ENCODE measurements at places on chromosomes 2 and 18. TPM values are rescaled to one million over a fixed set of nuclear protein-coding genes. Genes with fewer than 3 reads are reported as not detected.

DNA sequence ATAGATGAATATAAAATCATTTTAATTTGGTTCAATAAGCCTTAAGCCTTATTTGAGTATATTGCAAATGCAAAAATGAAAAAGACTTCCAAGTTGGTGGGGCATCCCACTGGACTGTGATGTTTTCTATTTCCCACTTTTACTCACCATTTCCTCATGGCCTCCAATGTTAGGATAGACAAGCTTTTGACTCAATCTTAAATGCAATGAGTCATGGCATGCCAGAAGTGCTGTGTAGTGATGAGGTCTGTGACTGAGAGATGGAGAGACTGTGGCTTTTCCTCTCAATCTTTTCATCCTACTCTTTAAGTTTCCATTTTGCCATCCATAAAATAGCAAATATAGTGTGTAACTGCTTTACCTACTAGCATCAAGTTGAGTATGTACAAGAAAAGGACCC lies 1401.2 kb upstream of the CELF4 start:
- no peak overlapping the region for H3K4me3 ChIP-seq
- no peaks in the 10 kb centered on the region for H3K36me3 ChIP-seq
- no peak overlapping the region for H3K27ac ChIP-seq
- no peak for DNase-seq
- H3K4me1 ChIP-seq = peaks cover 15% of the 10 kb centered on the region

DNA sequence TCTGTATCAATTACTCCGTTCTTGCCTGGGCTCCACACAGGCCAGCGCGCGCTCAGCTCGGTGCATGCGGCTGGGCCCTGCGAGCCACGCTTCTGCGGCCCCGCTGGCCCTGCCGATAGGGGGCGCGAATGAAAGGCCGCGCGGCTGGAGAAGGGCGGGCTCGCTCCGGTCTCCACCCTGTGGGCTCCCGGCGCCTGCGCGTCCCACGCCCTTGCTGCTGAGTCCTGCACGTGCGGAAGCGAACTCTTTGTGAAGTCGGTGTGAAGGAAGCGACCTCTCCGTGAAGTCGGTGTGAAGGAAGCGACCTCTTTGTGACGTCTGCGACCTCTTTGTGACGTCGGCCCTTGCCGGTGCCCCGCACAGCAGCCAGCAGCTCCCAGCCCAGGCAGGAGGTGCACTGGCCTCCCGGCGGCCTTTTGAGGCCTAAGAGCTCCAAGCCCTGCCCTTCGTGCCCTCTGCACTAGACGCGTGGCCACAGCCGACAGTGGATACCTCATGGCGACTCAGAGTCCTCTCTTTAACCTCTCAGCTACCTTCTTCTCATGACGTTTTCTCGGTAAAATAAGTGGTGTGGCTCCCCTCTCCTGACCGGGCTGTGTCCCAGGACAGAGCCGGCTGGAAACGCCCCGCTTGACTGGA lies 391.9 kb upstream of the RAB6C start:
- H3K27me3 ChIP-seq = no peaks in the 10 kb centered on the region
- no peaks in the 10 kb centered on the region for H3K4me1 ChIP-seq
- no peak overlapping the region for H3K27ac ChIP-seq
- H3K4me3 ChIP-seq = no peak overlapping the region

GRCh38 chr2:239534581-239535412 lies 134.0 kb upstream of the HDAC4 start:
- DNase-seq = no peak
- H3K27ac ChIP-seq = no peak overlapping the region
- no peaks in the 10 kb centered on the region for H3K27me3 ChIP-seq
- no peak overlapping the region for H3K4me3 ChIP-seq
- no peaks in the 10 kb centered on the region for H3K36me3 ChIP-seq

The ATG9A gene
- total RNA-seq = 28.3 TPM

The NT5C1B gene
- total RNA-seq = not detected

The APCDD1 gene
- total RNA-seq = 2.7 TPM

The SNORC gene
- 13.9 TPM for total RNA-seq

Data from right lobe of liver (tissue), 6 donors.